ENCODE measurements at places on chromosomes 16 and 17. TPM values are rescaled to one million over a fixed set of nuclear protein-coding genes. Genes with fewer than 3 reads are reported as not detected.

GRCh38 chr16:52453644-52454043 lies 93.3 kb downstream of the TOX3 start:
- no peak for DNase-seq

DNA sequence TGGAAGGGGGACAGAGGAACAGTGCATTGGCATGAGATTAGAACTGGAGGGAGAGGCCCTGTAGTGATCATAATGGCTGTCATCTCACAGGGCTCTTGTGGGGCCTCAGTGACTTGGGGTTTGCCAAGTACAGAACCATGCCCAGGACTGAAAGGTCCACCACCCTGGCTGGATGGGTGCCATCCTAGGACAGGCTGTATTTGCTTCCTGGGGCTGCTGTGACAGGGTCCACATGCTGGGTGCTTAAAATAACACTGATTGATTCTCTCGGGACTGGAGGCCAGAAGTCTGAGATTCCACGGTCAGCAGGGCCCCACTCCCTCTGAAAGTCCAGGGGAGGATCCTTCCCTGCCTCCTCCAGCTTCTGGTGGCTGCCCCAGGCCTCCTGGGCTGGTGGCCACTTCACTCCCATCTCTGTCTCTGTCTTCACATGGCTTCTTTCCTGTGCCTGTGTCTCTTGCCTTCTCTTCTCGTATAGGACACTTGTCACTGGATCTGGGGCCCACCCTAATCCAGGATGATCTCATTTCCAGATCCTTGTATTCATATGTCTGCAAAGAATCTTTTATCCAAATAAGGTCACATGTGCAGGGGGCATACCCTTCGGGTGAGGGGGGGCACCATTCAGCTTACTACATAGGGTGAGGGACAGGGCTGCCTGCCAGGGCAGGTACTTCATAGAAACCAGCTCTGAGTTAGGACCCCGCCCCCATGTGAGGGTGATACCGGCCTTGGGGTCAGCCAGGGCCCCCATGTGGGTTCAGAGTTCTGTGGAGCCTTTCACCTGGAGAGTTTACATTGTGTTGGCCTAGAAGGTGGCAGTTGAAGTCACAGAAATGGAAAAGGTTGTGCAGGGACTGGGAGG lies 52.6 kb downstream of the USP22 start:
- no peak for DNase-seq

DNA sequence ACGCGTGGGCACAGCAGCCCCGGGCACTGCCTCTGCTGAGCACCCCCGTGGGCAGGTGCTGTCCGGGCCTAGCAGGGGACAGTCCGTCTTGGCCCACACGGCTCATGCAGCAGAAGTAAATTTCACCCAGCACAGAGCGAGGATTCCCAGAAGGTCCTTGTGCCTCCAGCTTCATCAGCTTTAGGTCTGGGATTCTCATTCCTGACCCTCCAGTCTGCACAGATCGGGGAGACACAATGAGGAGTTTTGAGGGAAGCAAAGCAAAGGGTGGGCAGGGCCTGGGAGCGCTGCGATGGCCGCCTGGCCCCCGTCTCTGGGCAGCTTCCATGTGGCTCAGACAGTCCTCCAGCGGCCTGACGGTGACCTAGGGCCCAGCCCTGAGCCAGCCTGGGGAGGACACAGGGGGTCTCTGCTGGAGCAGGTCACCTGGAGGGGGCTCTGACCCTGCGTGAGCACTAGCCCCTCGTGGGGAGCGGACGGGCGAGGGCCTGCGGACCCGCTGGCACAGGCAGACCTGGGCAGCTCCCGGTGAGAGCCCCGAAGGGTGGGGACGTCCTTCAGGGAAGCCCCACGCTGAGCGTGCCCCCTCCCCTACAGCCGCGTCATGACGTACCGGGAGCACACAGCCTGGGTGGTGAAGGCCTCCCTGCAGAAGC lies 30.7 kb upstream of the CHMP6 start:
- DNase-seq, result no peak

DNA sequence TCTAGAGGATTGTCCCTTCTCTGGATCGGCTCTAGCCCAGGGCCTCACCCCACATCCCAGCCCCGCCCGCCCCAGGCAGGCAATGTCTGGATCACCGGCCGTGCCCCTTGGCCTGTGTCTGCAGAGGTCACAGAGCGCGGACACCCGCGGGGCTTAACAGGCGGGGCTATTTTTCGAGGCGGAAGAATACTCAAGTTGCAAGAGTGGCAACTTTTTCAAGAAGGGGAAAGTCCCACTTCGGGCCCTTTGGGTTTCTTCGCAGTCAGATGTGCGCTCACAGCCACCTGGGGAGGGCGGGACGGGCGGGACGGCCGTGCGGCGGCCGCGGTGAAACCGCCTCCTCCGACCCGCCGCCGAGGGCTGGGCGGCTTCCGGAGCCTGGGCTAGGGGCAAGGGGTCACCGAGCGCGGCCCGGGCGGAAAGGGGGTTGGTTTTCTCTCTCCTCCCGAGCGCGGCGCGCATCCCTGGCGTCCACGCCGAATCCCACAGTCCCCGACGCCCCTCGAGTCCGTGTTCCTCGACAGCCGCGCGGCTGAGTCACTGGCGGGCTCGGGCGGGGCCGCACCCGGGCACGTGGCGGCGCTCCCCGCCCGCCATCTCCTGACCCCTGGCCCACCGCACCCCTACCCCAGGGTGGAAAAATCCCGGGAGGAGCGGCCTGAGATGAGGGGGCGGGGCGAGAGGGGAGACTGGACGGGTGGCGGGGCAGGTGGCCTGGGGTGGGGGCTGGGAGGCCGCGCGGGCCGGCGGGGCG lies 1.2 kb upstream of the PFN1 start:
- DNase-seq, result peak; percentile 37

DNA sequence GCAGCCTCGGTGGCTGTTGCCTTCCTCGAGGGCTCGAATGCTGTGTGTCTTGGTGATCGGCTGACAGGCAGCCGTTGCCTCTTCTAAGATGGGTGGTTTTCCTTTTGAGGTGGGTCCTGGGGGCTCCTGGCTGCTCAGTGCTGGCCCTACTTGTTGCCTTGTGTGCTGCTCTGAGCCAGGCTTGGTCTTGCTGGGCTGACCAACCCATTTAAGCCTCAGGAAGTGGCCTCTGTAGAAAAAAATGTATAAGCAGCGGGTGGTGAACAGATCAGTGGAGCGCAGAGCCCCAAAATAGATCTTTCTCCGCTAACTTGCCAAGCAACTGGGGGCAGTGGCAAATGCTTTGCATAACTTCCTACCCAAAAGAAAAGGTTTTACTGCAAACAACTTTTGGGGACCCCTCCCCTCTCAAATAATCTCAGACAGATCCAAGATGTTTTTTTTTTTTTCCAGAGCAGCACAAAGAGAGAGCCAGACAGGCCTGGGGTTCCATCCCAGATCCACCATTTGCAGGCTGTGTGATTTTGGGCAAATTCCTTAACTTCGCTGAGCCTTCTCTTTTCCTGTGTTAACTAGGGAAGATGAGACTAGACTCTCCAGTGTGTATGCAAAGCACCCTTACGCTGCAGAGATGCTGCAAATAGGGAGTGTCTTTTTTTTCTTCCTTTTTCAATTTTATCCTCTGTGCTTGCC lies 42.5 kb downstream of the PLCG2 start:
- no peak for DNase-seq

DNA sequence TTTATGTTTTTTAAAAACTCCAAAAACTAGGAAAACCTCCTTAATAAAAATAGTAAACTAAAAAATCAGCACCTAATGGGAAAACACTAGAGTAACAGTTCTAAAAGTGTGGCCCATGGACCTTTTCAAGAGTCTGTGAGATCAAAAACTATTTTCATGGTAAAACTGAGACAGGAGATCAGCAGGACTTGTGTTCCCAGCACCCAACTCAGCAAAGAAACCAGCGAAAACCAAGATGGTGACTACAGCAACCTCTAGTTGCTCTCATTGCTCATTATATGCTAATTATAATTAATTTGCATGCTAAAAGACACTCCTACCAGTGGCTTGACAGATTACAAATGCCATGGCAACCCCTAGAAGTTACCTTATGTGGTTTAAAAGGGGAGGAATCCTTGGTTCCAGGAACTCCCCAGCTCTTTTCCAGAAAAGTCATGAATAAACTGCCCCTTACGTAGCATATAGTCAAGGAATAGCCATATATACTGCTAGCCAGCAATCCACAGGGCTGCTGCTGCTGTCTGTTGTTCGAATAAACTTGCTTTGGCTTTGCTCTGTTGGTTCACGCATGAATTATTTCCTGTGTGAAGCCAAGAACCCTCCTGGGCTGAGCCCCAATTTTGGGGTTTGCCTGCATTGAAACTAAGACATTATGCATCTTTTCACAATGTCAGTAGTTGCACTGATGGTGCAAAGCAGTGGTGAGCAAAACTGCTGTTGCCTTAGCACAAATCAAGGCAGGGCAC lies 12.4 kb downstream of the CMTR2 start:
- DNase-seq, result no peak

- no peak for DNase-seq
Observed at GRCh38 chr17:48198950-48199541, 91.5 kb downstream of the SNX11 start.

DNA sequence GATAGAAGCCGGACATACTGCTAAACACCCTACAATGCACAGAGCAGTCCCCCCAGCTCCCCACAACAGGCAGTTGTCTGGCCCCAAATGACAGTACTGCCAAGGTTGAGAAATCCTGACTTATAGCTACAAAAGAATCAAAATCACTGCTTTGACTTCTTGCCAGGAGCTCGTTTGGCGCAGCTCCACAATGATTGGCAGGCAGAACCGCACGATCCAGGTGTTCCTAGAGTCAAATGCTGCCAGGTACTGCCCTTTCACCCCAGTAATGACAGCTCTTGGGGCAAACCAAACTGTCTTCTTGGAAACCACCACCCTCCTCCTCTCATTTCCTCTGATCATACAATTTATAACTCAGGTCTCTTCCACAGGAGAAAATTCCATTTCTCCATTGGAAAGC lies 2.2 kb upstream of the TMC5 start:
- no peak for DNase-seq

DNA sequence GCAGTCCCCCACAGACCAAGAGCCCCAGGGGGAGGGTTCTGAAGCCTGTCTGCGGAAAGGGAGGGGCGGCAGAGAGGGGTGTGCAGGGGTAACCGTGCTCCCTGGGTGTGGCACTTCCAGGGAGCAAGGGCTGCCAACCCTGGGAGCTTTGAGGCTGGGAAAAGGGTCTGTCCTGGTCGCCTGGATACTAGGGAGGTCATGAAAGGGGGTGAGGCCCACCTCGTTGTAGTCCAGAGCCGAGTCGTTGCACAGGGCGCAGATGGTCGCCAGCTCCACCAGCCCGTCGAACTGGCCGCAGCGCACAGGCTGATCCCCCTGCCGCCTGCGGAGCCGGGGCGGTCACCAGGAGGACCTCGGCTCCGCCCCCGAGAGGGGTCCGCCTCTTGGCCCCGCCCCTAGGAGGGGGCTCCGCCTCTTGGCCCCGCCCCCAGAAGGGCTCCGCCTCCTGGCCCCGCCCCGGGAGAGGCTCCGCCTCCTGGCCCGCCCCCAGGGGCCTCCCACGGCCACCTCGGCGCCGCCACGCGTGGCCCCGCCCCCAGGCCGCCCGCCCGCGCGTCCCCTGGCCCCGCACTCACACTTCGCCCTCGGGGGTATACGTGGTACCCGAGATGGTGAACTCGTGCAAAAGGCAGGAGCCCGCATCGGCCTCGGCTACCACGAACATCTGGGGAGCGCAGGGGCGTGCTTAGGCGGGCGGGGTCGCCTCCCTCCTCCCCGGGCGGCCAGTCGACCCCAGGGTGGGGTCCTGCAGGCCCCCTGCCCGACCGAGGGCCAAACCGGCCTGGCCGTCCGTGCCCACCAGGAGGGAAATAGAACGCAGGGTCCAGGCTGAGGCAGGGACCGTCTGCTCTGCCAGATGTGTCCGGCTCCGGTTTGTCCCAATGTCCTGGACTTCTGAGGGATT lies 19.5 kb downstream of the ATP2A3 start:
- DNase-seq, result no peak

PLA2G10 gene
- not detected for total RNA-seq

CHMP1A gene
- total RNA-seq, result 153 TPM

TMEM114 gene
- total RNA-seq, result not detected

TEX14 gene
- not detected for total RNA-seq

SLC5A11 gene
- not detected for total RNA-seq

KCNH6 gene
- total RNA-seq, result not detected
